ENCODE measurements at places on chromosomes 13 and 19. TPM values are rescaled to one million over a fixed set of nuclear protein-coding genes. Genes with fewer than 3 reads are reported as not detected.

CEACAM6 gene
- total RNA-seq, result 0.04 TPM

MTUS2 gene
- total RNA-seq, result 0.03 TPM

SIGLEC10 gene
- not detected for total RNA-seq

RASIP1 gene
- total RNA-seq, result 11.3 TPM

Measured in foreskin keratinocyte (primary cell).